CD4-positive, alpha-beta T cell treated with Interleukin-4 for 1 hour (primary cell): ENCODE measurements at places on chromosomes 4 and X.
A peak's percentile ranks its signal among the peaks of the same experiment; 100 is the strongest.

GRCh38 chrX:113408843-113409242 is 568.2 kb upstream of the AMOT start:
- no peak for DNase-seq

DNA sequence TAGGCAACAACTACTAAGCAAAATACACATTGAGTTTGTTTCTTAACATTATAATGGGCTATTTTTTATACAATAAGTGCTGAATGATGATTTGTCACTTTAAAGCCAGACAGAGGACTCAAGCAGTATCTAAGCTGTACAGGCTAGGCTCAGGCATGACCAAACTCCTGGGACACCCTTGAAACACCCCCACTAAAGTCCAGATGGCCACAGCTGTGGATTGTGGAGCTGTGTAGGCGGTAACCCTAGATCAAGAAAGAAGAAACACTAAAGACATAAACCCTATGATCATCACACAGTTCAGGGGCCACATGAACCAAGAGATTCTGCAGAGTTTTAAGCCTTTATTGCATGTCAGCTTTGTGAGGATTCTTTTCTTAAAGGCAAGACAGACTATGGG is 25.1 kb downstream of the TAB3 start:
- no peak for DNase-seq

DNA sequence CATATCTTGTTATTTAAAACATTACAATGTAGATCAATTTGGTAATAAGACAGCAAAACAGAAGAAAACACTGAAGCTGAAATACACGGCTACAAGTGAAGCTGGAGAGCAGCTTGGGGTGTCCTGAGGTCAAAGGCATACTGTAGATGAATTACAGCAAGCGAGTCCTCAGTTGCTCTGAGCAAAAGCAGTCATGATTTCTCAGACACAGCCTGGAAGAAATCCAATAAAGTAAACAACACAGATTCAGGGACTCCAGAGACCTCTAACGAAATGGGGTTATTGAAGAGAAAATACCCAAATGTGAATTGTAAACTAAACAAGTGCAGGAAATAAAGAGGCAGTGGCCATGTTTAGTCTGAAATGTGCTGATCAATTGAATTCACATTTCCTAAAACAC is 324.4 kb downstream of the CAMK2D start:
- DNase-seq = no peak

DNA sequence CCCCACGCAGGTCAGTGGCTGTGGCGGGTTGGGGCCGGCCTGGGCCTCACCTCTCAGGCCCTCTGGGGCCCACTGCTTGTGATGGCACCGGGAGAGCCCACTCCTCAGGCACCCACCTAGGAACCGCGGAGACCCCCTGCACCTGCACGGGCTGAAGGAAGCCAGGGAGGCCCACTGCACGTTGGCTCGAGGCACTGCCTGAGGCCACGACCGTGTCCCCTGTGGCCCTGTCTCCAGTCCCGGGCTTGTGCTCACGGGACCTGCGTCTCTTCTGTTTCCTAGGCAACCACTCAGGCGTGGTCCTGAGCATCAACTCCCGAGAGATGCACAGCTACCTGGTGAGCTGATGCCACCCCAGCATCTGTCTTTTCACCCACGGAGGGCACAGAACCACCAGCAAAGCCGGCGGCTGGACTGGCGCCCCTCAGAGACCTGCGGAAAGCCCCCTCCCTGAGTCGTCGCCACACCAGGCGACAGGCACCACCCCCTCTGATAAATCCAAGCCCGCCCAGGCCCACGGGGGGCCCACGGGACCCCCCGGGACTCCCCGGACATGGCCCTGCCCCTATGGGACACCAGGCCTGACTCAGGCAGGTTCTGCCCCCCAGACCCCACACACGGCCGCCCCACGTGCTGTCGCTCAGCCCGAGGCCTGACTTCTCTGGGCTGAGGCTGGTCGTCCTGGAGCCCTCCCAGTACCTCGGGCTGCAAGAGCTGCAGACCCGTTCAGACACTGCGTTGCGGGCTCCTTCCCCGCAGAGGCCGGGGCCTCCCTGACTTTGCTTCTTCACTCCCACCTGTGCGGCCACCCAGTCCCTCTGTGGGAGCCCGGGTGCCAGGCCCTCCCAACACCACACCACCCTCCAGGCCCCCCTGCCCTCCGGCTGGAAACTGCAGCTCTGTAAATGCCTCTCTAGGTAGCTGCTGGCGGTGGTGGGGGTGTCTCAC is 199.5 kb downstream of the AFAP1 start:
- DNase-seq = no peak

DNA sequence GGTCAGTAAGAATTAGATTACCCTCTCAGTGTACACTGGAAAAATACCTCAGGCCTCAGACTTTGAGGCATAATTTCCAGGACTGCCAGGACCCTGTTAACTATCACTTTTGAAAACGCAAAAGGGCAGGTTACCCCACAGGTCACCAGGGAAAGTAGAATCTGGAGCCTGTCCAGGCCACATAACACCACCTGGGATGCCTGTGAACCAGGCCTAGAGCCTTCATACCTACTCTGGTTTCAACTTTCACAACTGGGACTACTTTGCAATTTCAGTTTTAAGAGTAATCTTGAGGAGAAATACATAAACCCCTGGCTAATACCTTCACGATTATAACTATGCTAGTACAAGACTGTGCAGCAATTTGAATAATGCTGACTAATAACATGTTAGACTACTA is 132.4 kb downstream of the HHIP start:
- no peak for DNase-seq

DNA sequence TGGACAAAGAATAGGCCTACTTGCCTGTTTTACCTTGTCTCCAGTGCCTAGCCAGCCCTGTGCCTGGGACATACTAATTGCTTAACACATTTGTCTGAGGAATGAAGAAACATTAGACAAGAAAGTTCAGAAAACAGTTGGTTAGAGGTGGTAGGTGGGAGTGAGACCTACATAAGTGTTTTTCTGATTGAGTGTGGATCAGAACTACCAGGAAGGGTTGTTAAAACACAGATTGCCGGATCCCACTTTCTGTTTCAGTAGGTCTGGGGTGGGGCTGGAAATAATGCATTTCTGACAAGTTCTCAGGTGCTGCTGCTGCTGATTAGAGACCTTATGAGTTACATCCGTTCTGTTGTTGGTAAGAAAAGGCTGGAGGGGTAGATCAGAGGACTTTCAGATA is 5.7 kb upstream of the JADE1 start:
- DNase-seq = no peak

DNA sequence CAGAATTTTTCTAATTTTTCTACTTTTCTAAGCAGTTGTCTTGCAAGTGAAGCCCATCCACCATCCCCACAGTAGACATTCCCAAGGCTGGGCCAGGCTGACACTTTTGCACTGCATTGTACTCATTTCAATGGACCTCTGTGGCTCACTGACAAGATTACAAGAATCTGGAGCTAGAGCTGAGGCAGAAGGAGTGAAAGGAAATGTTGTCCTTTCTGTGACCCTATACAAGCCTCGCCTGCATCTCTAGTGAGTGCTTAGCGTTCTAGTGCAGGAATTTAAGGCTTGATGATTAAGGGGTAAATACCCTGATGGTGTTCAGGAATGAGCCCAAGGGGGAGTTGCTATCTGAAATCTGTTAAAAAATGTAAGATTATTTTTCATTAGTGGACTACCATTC is 6.3 kb downstream of the MAGED1 start:
- no peak for DNase-seq

- no peak for DNase-seq
These were observed 59.8 kb upstream of the RELL1 start for GRCh38 chr4:37745946-37746345.

DNA sequence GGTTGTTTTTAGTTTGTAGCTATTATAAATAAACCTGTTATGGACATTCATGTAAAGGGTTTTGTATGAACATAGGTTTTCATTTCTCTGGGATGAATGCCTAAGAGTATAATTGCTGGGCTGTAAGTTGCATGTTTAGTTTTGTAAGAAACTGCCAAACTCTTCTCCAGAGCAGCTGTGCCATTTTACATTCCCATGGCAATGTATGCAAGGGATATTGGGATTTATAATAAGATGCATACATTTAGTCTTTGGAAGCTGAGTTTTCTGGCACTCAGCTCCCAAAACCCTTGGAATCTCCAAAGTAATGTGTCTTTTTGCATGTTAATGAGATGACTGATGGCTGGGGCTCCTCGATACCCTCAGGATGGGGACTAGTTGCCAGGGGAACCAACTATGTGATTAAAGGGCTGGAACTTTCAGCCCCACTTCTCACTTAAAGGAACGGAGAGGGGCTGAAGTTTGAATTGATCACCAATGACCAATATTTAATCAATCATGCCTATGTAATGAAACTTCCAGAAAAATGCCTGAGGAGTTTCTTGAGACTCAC is 44.0 kb downstream of the SERTM2 start:
- no peak for DNase-seq

- DNase-seq = no peak
These were observed 42.1 kb downstream of the TEX13B start for GRCh38 chrX:107940095-107940494.

GRCh38 chrX:124605511-124605910 is 259.1 kb downstream of the SH2D1A start:
- DNase-seq = no peak

GRCh38 chrX:41688835-41689234 is at the start of gene GPR34:
GPR34 (plus strand) TSS chrX:41688973; CDS start chrX:41695634, 6,661 bp downstream.
- DNase-seq = no peak

- DNase-seq = no peak
These were observed 53.5 kb downstream of the PLAC1 start for GRCh38 chrX:134604701-134605311.

DNA sequence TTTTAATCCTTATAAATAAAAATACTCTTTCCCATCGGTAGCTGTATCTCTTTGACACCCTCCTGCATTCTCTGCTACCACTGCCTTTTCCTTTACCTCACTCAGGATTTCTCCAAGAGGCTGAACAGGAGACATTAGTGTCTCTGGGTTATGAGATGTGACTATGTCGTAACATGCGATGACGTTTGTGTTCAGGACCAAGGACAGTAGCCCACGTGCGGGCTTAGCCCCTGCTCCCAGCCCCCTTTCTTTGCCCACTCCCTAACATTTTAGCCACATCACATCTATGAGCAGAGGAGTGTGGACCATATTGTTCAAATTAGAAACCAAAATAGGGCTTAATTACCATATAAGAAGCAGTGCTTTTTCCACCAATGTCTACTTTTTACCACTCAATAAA is 369.3 kb downstream of the FBXW7 start:
- no peak for DNase-seq

- DNase-seq = no peak
These were observed 88.8 kb downstream of the MAMLD1 start for GRCh38 chrX:150451953-150452352.

DNA sequence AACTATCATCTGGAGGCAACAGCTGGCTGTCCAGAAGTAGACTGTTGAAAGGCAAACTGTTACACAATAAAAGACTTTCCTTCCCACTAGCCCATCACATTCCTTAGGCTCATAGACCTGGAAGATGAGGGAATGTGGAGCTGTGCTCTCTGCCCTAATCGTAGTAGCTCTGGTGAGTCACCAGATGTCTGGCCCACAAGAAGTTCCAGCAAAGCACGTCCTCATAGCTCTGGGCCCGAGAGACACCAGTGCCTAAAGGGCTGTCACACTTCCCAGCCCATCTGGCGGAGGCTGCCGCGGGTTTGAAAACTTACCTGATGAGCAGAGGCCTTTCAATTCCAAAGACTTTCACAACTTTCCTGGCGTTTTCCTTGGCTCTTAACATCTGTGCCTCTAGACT is 81.7 kb upstream of the STOX2 start:
- DNase-seq = no peak

- DNase-seq = no peak
These were observed 888.4 kb upstream of the EPHA5 start for GRCh38 chr4:66558651-66559050.

- peak; percentile 50 for DNase-seq
These were observed 58.6 kb upstream of the MCF2 start for GRCh38 chrX:139766545-139766983.

- no peak for DNase-seq
These were observed 238.1 kb downstream of the INPP4B start for GRCh38 chr4:142607976-142608375.

- no peak for DNase-seq
These were observed at the start of gene LPAR4 for GRCh38 chrX:78747489-78747888. LPAR4 (plus strand) TSS chrX:78747720; CDS start chrX:78754870, 7,150 bp downstream.

DNA sequence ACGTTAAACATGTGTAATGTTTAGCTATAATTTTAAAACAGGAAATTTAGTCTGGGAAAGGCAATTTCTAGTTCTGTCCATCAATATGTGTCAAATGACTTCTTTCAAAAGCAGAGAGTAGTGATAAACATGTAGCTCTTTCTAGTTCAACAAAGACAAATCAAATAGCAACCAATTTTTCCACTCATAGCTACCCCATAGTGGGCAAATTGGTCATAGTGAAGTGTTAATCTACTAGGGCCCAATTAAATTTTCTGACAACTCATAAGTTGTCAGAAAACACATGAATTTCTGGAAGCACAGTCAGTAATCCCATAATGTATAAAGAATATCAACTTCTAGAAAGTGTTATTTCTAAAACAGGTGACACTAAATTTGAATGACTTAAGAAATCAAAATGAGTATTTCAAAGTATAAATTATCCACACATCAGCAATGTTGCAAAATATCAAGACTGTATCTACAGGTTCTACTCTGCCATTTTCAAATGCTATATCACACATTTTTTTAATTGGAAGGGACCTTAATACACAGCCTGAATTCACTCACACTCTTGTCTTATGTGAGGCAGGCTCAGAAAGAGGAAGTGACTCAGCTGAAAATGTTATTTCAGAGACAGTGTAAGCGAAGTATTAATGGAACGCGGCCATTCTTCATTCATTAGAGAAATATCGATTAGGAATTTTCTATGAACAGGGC is 7.7 kb downstream of the OCIAD2 start:
- DNase-seq = no peak

- DNase-seq = no peak
These were observed 173.8 kb downstream of the MSN start for GRCh38 chrX:65841263-65841662.

- DNase-seq = no peak
These were observed 3.4 kb upstream of the GABRE start for GRCh38 chrX:151977923-151978322.

- DNase-seq = peak; percentile 14
These were observed 70.1 kb downstream of the USP46 start for GRCh38 chr4:52588771-52589591.

GRCh38 chr4:168908093-168908492 is 102.0 kb downstream of the CBR4 start:
- DNase-seq = no peak

DNA sequence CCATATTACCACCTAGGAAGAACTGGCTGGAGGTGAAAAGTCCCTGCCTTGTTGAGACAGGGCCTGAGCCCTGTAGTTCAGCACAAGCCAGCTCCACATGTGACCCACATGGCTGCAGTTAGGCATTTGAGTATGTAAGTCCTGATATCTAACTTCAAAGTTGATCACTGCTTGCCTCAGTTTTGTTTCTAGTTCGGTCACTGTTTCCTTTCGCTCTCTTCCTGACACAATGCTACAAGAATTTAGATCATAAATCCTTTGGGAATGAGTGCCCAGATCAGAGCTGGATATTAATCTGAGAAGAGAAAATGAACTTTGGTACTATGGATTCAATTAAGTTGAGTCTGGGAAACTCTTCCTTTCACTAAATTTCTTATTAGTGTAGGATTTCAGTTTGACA is 48.4 kb downstream of the AKAP4 start:
- DNase-seq = no peak

- no peak for DNase-seq
These were observed 73.2 kb downstream of the JAKMIP1 start for GRCh38 chr4:6126971-6127745.

GRCh38 chr4:124201636-124202035 is 510.9 kb downstream of the ANKRD50 start:
- no peak for DNase-seq

GRCh38 chr4:38109896-38110295 is 149.7 kb downstream of the PTTG2 start:
- DNase-seq = no peak

- DNase-seq = no peak
These were observed 722 bp upstream of the PNCK start for GRCh38 chrX:153674219-153674851.
